ENCODE measurements at places on chromosomes 5 and 9.

- no peak for DNase-seq
Observed at GRCh38 chr9:136828474-136829140, 13.7 kb upstream of the AJM1 start.

GRCh38 chr9:93022066-93022465, 36.4 kb upstream of the SUSD3 start:
- DNase-seq: no peak

GRCh38 chr5:74491586-74491985, 148.9 kb downstream of the ENC1 start:
- no peak for DNase-seq

- no peak for DNase-seq
Observed at GRCh38 chr5:133354323-133355185, 257.8 kb downstream of the FSTL4 start.

GRCh38 chr5:136992796-136993489, 506.2 kb downstream of the SPOCK1 start:
- no peak for DNase-seq

GRCh38 chr5:15501091-15501791, 1.3 kb downstream of the FBXL7 start:
- peak; percentile 50 for DNase-seq

GRCh38 chr5:1086871-1087270, 25.0 kb downstream of the SLC12A7 start:
- no peak for DNase-seq

DNA sequence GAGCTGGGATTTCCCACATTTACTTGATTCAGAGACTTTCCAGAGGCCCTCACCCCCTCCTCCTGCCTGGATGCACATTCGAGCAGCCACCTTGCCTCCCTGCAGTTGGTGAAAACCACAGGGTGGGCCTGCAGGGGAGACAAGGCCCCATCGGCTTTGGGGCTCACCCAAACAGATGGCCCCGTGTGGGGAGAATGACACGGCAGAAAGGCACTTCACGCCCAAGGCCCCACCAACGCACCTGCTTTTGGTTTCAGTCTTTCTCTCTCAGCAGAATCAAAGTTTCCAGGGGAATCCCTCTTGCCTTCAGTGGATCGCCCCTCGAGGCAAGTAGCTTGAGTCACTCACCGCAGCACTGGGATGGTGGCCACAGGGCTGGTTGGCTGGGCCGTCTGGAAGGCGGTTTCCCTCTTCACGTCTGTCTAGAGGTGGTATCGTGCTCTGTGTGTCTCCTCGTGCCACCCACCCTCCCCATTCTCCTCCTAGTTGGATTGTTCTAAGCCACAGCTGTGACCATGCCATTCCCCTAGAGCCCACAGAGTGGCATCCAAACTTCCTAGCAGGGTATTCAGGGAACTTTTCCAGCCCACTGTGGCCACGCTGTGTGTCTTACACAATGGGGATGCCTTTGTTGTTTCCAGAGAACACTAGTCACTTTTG, 31.8 kb downstream of the SEC61B start:
- DNase-seq: no peak

GRCh38 chr5:123598028-123598689, 86.2 kb downstream of the CSNK1G3 start:
- no peak for DNase-seq

DNA sequence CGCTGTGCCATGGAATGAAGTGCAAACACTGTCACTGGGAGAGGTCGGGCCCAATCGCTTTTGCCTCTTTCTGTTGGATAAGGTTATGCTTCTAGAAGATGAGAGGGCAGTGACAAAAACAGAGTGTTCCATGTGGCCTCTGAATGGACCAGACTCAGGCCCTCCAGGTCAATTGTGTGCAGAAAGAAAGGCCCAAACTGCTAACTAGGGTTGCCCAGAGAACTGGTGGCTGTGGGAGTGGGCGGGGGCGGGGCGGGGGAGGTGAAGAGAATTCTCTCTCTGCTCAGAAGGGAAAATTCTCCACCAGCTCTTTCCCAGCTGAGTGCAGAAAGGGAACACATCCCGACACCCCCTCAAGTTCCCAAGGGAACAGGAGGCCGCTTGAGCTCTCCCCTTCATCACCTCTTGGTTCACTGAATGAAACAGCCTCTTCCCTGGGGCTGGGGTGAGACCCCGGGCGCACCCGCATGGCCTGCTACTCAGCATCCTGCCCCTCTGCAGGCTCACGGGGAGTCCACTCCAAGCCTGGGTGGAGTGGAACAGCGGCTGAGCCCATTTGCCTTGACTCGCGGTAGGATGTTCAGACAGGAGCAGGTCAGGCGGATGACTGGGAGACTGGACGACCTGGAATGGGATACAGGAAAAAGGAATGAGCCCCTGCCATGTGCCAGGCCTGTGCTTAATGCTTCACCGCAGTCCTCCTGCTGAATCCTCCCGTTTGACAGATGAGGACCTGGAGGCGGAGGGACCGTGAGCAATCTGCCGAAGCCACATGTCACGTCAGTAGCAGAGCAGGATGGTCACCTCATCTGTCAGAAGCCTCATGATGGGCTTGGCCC, 93.8 kb upstream of the FANCC start:
- DNase-seq: no peak

- no peak for DNase-seq
Observed at GRCh38 chr5:173653822-173654523, 37.5 kb upstream of the BOD1 start.

- DNase-seq: peak; percentile 80
Observed at GRCh38 chr5:137304226-137304874, 194.8 kb downstream of the SPOCK1 start.

GRCh38 chr5:38745836-38746732, 99.7 kb upstream of the OSMR start:
- no peak for DNase-seq

DNA sequence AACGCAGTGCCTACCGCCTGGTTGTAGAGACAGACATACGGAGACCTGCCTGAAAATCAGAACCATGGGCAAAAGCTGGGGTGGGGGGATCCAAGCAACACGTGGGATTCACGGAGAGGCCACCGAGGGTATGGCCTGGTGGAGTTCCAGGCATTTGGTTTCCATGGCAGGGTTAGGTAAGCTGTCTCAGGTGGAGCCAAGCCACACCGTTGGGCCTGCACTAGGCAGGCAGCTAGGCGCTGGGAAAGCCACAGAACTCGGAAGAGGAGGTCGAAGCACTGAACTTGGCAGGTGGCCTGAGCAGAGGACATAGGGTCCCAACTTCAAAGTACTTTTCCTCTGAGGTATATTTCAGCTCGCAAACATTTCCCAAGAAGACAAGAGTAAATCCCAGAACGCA, 111.6 kb downstream of the ISL1 start:
- DNase-seq: no peak

- DNase-seq: no peak
Observed at GRCh38 chr9:118533101-118533500, 828.9 kb downstream of the TLR4 start.

DNA sequence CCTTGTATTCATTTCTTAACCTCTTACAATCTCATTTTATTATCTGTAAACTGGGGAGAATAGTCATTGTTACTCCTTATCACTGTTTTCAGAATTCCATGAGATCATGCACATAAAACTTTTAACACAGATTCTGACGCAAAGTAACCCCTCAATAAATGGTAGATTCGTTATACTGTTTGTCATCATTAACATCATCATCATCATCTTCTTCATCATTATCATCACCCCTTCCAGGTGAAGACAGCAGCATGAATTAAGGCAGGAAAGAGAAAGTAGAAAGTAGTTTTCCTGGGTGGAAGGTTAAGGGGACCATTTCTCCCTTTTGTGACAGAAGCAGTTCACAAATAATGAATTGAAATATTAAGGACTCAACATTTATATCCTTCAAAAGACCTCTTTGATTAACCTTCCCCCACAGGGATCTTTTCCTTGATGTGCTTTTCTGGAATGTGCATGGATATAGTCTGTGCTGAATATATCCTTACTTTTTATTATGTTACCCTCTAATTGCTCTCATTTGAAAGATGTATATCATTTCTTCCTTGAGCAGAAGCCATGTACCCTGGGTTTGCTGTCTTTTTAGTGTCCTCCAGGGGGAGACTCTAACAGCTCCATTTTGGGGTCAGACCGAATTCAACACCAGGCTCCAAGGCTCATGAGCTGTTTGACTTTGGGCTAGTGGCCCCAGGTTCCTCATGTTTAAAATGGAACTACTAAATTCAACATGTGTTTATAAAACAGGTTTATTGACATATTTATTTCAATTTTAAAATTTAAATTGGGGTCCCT, 1029.9 kb upstream of the WWC1 start:
- no peak for DNase-seq

DNA sequence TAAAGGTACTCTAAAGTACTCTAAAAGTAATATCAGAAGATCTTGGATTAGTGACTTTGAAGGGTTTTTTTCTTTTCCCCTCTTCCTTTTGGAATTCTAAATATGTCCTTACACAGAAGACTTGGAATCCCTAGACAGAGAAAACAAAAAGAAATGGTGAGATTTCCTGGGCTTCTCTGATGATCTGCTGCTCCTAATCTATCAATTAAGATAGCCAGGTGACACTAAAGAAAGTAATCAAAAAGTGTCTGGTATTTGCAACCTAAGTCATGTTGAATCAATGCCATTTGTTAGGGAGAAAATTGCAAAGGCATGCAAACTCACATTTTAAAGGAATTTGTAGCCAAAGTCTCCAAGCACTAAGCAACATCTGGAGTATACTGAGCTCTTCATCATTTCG, 29.5 kb upstream of the MYO10 start:
- no peak for DNase-seq

- no peak for DNase-seq
Observed at GRCh38 chr5:16326137-16326536, 139.5 kb downstream of the ZNF622 start.

Data from DMS 273 treated with DMSO at 0.1 percent for 48 hours (cell line).